Stomach (tissue), 19 donors: ENCODE measurements at places on chromosomes 7 and 10. TPM values are rescaled to one million over a fixed set of nuclear protein-coding genes. Genes with fewer than 3 reads are reported as not detected.

The SRI gene
- 101 TPM for polyA plus RNA-seq

The FAM131B gene
- polyA plus RNA-seq = 0.33 TPM

The EXOSC1 gene
- polyA plus RNA-seq = 50.9 TPM

The TAS2R3 gene
- not detected for polyA plus RNA-seq

The MOGAT3 gene
- not detected for polyA plus RNA-seq

The JCAD gene
- 1.6 TPM for polyA plus RNA-seq

The RSPH10B2 gene
- polyA plus RNA-seq = not detected

The PRR15 gene
- 7.0 TPM for polyA plus RNA-seq

The ABCB4 gene
- polyA plus RNA-seq = 0.25 TPM

The SLC39A12 gene
- not detected for polyA plus RNA-seq

The VKORC1L1 gene
- polyA plus RNA-seq = 7.3 TPM

The UTF1 gene
- polyA plus RNA-seq = not detected

The TPST1 gene
- 4.8 TPM for polyA plus RNA-seq
